Fibroblast of skin of right quadriceps (primary cell): ENCODE measurements at places on chromosomes 16 and 17.
A peak's percentile ranks its signal among the peaks of the same experiment; 100 is the strongest.

GRCh38 chr16:48271728-48272127 lies 24.4 kb upstream of the ABCC11 start:
- DNase-seq: peak; percentile 32

DNA sequence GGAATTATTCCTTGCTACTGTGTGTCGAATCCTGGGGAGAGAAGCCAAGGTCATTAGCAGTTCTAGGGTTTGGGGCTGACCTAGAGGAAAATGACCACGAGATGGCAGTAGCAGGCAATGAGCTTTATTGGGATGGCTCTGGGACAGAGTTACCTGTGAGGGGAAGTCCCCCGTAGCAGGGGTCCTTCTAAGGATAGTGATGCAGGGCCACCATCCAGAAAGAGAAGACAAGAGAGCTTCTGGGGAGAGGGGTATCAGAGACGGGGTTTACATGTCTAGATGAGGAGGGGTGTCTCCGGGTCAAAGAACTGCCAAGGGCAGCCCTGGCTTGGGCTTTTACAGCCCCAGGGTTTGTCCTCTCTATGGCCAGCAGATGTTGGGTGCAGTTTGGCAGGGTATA lies 6.4 kb upstream of the GGT6 start:
- DNase-seq: peak; percentile 38

DNA sequence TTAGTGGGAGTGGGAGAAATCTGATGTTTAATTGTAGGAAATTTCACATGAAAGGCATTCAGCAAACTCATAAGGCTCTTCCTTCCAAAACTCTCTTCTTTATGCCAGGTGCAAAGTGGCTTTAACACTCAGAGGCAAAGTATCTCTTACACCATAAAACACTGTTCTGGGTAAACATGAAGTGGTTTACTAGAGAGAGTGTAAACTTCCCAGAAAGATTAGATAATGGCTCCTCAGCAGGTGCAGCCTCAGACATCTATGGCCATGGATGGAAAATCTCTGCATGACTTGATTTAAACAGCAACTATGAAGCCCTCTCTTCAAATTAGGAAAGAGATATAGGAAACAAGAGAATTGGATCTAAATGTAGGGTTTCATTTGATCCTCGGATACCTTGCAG lies 583.1 kb upstream of the SALL1 start:
- no peak for DNase-seq

- DNase-seq: no peak
Measured at GRCh38 chr17:54623746-54624145, 276.9 kb upstream of the TOM1L1 start.

DNA sequence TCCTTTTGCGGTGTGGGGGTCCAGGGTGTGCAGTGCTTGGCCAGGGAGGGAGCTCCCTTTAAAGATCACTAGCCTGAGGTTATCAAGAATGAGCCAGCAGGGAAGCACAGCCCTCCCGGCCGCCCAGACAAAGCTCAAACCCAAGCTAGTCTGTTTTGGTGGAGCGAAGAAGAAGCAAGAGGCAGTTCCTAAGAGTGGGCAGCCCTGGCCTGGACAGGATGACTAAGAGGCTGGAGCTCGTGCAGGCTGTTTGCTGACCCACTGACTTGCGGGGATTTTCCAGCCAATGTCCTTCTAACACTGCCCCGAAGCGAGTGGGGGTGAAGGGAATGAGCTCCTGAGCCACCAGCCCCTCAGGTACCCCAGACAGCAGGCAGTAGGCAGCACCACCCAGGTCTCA lies 134.4 kb downstream of the COPRS start:
- DNase-seq: no peak
